ENCODE measurements at places on chromosomes 7 and 10. TPM values are rescaled to one million over a fixed set of nuclear protein-coding genes. Genes with fewer than 3 reads are reported as not detected.

Gene SLC13A4
- total RNA-seq = under 0.01 TPM

Gene ASZ1
- total RNA-seq = not detected

Gene KCND2
- under 0.01 TPM for total RNA-seq

Gene FAM13C
- under 0.01 TPM for total RNA-seq

Gene GRID1
- total RNA-seq = under 0.01 TPM

Gene MOGAT3
- not detected for total RNA-seq

Gene TIMM23B
- 20.6 TPM for total RNA-seq

Gene AS3MT
- 2.1 TPM for total RNA-seq

Gene LBX1
- total RNA-seq = not detected

Gene CASD1
- total RNA-seq = 8.7 TPM

Gene EPO
- total RNA-seq = not detected

Gene SPDYE16
- not detected for total RNA-seq

Gene TMEM139
- total RNA-seq = 3.7 TPM

Gene CPED1
- total RNA-seq = 0.26 TPM

Gene FAM25A
- total RNA-seq = 4.7 TPM

Gene PLCE1
- 0.26 TPM for total RNA-seq

Gene PDCD4
- total RNA-seq = 77.9 TPM

Gene CYP3A4
- total RNA-seq = not detected

Gene CFAP58
- 1.2 TPM for total RNA-seq

Gene UNCX
- total RNA-seq = not detected

Gene FAM241B
- total RNA-seq = 4.6 TPM

Gene TNS3
- total RNA-seq = 2.6 TPM

Gene LIPA
- 20.8 TPM for total RNA-seq

Gene ERVW-1
- total RNA-seq = not detected

Gene GPR26
- total RNA-seq = not detected

Gene ARF5
- 207 TPM for total RNA-seq

Gene PRR15
- total RNA-seq = 2.1 TPM

Gene SFTPA1
- total RNA-seq = not detected

Gene EGFR
- total RNA-seq = 137 TPM

Gene FGFR2
- total RNA-seq = 18.8 TPM

Gene LIPJ
- not detected for total RNA-seq

Gene OR2A7
- total RNA-seq = 0.53 TPM

Gene INMT
- 0.13 TPM for total RNA-seq

Gene SH2D4B
- total RNA-seq = under 0.01 TPM

Gene WIPF3
- total RNA-seq = under 0.01 TPM

Gene NPSR1
- not detected for total RNA-seq

Gene ADRA2A
- total RNA-seq = not detected

Gene CTAGE15
- total RNA-seq = 1.4 TPM

Gene VENTX
- not detected for total RNA-seq

Gene LRRC18
- not detected for total RNA-seq

Gene SFRP4
- 0.26 TPM for total RNA-seq

Gene SEMA3E
- total RNA-seq = 0.13 TPM

Gene TAS2R5
- total RNA-seq = 3.9 TPM

Gene SHTN1
- total RNA-seq = 3.1 TPM

Gene GIMAP5
- total RNA-seq = not detected

Gene C10orf67
- 0.26 TPM for total RNA-seq

Gene OSBPL3
- 19.7 TPM for total RNA-seq

Gene GDF2
- not detected for total RNA-seq

Gene C10orf90
- total RNA-seq = not detected

Gene TWIST1
- 23.7 TPM for total RNA-seq

Gene NKX1-2
- 2.1 TPM for total RNA-seq

Gene MYL10
- not detected for total RNA-seq

Gene AOAH
- not detected for total RNA-seq

Gene PLXNA4
- under 0.01 TPM for total RNA-seq

Gene TEX47
- total RNA-seq = not detected

Gene PTN
- 0.26 TPM for total RNA-seq

Gene SPDYE5
- not detected for total RNA-seq

Gene TSPAN33
- total RNA-seq = 1.7 TPM
